Esophagus squamous epithelium (tissue), 5 donors: ENCODE measurements at places on chromosomes 13 and 19. TPM values are rescaled to one million over a fixed set of nuclear protein-coding genes. Genes with fewer than 3 reads are reported as not detected.
A peak's percentile ranks its signal among the peaks of the same experiment; 100 is the strongest.

DNA sequence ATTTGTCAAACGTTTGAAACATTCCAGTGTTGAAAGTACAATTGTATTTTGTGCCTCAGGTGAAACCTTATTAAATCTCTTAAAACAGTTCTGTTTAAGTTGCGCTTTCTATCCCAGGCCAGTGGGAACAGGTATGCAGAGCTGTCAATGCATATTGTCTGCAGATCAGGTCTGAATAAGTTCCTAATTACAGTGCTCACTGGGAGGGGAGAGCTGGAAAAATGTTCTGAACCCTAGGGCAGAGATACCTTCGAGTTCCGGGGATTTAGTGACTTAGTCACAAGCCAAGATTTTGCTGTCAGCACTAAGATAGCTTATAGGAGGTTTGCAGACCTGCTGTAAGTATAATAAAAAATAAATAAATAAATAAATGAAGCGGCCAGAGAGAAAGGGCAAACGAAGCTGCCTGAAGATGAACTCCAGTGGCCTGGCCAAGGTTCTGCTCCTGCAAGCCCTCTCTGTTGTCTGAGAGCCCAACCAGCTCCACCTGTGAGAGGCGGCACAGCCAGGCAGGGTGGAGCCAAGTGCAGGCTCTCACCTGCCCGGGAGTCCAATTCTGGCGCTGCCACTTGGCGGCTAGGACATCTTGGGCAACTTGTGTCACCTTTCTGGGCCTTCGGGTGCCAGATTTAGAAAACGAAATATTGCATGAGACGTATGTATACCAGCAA lies 97.9 kb upstream of the SLC7A1 start:
- H3K36me3 ChIP-seq, result no peaks in the 10 kb centered on the region
- peaks cover 6% of the 10 kb centered on the region for H3K27me3 ChIP-seq
- H3K27ac ChIP-seq, result peak overlapping the region; percentile 79

Gene CARS2
- 30.8 TPM for total RNA-seq

DNA sequence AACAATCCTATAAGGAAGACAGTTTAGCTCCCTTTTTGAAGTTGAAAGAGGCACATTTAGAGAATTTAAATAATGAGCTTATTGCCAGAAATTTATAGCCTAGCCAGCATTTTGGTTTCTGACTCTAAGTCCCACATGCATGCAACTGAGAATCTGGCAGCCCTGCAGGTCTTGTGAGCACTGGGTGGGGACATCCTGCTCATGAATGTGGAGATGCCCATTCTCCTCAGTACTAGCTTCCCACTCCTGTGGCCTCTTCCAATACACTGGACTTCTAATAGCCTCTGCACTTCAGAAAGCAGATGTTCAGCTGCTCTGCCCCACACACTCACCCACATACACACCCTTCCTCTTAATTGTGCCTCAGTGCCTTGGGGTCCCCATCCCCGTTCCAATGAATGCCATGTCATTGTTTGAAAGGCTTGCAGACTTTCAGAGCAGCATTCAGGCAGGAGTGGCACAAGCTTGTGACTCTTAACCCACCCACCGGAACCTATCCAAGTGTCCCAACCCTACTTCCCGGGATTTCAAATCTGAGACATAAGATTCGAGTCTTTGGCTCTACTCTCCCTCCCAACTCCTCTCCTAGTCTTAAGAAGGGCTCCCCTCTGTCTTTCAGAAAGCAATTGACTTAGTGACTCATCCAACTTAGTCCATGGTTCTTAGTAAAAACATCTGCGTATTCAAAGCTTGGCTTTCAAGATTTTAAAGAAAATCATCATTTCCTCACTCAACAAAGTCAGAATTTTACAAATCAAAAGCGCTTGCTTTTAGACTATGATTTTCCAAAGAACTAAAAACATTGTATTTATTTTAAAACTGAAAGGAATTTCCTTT lies 80.0 kb upstream of the FREM2 start:
- no peak overlapping the region for H3K27ac ChIP-seq
- no peaks in the 10 kb centered on the region for H3K4me1 ChIP-seq
- H3K36me3 ChIP-seq, result no peaks in the 10 kb centered on the region

Gene DLL3
- not detected for total RNA-seq

Gene ZNF350
- 9.0 TPM for total RNA-seq

GRCh38 chr13:50889317-50889716 lies 20.3 kb upstream of the RNASEH2B start:
- no peak for DNase-seq
- no peak overlapping the region for H3K4me3 ChIP-seq
- H3K36me3 ChIP-seq, result no peaks in the 10 kb centered on the region
- H3K27ac ChIP-seq, result no peak overlapping the region
- H3K4me1 ChIP-seq, result peaks cover 5% of the 10 kb centered on the region
- no peaks in the 10 kb centered on the region for H3K27me3 ChIP-seq

- peak within 1 kb of the TSS; percentile 23 for H3K4me3 ChIP-seq
- H3K27me3 ChIP-seq, result peaks cover 20% of the 10 kb centered on the region
- DNase-seq, result no peak
- no peak within 1 kb of the TSS for H3K27ac ChIP-seq
These were observed at the start of gene UNC13A for GRCh38 chr19:17687857-17688784. Gene UNC13A, minus strand, starts transcription at chr19:17688354. Its CDS starts 155 bp downstream, at chr19:17688199.

- peaks cover 34% of the 10 kb centered on the region for H3K4me1 ChIP-seq
- no peak overlapping the region for H3K4me3 ChIP-seq
- H3K27me3 ChIP-seq, result peaks cover 80% of the 10 kb centered on the region
These were observed 2.2 kb downstream of the ZIC2 start for GRCh38 chr13:99983499-99984401.

Gene VSTM2B
- total RNA-seq, result not detected

- no peak overlapping the region for H3K27ac ChIP-seq
- H3K4me3 ChIP-seq, result no peak overlapping the region
- no peak for DNase-seq
- no peaks in the 10 kb centered on the region for H3K4me1 ChIP-seq
These were observed 7.7 kb upstream of the TICAM1 start for GRCh38 chr19:4839192-4839591.

Gene CD177
- total RNA-seq, result 13.2 TPM

GRCh38 chr13:32016631-32017030 lies 14.9 kb upstream of the FRY start:
- no peaks in the 10 kb centered on the region for H3K27me3 ChIP-seq
- H3K4me1 ChIP-seq, result no peaks in the 10 kb centered on the region
- no peak overlapping the region for H3K4me3 ChIP-seq
- DNase-seq, result no peak
- H3K27ac ChIP-seq, result no peak overlapping the region
- H3K36me3 ChIP-seq, result no peaks in the 10 kb centered on the region

Gene HCN2
- 0.15 TPM for total RNA-seq

Gene NOVA2
- not detected for total RNA-seq

Gene KIR2DL3
- total RNA-seq, result not detected

DNA sequence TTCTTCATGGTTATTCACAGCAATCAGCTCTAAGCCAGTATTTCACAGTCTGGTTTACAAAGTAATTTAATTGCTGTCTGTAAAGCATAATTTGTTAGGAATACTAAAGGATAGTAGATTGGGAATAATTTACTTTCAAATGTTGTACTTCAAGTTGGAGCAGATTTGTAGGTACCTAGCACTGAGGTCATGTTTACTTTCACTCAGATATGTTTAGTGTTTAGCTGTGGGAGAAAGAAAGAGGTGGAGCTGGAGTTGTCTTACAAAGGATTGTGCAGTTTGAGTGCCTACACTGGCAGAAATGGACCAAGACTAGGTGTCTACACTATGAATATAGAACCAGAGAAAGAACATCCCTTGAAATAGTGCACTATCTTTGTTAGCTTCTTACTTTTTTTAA lies 464.6 kb downstream of the PCDH9 start:
- H3K27me3 ChIP-seq, result no peaks in the 10 kb centered on the region
- no peaks in the 10 kb centered on the region for H3K36me3 ChIP-seq
- H3K4me3 ChIP-seq, result no peak overlapping the region
- H3K4me1 ChIP-seq, result no peaks in the 10 kb centered on the region
- H3K27ac ChIP-seq, result no peak overlapping the region

Gene MRPS31
- total RNA-seq, result 8.8 TPM

Gene CCDC122
- 16.8 TPM for total RNA-seq

Gene TMPRSS9
- not detected for total RNA-seq

DNA sequence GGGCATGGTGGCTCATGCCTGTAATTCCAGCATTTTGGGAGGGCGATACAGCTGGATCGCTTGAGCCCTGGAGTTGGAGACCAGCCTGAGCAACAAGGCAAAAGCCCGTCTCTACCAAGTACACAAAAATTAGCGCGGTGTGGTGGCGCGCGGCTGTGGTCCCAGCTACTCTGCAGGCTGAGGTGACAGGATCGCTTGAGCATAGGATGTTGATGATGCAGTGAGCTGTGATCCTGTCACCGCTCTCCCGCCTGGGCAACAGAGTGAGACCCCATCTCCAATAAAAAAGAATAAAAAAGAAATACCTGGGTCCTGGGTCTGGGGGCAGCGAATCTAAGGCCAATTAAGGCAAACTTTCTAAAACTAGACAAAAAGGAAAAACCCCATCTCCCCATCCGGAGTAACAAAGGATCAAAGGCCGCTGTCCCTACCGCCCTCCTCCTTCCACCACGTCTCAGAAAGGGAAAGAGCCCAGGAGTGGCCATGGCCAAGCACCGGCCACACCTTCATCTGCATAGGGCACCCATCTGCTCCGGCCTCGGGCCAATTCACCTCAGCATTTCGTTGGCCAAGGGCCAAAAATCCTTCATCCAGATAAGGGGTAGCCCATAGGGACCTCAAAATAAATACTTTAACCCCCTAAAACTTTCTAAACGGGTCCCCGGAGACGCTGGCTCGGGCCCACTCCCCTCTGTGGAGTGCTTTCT lies 851 bp downstream of the ZNF320 start:
- H3K4me1 ChIP-seq, result peaks cover 7% of the 10 kb centered on the region
- H3K36me3 ChIP-seq, result no peaks in the 10 kb centered on the region
- no peaks in the 10 kb centered on the region for H3K27me3 ChIP-seq
- peak overlapping the region; percentile 92 for H3K27ac ChIP-seq
- H3K4me3 ChIP-seq, result peak overlapping the region; percentile 75
- no peak for DNase-seq

- H3K4me3 ChIP-seq, result no peak overlapping the region
These were observed 36.1 kb downstream of the TNFSF13B start for GRCh38 chr13:108305655-108306054.

DNA sequence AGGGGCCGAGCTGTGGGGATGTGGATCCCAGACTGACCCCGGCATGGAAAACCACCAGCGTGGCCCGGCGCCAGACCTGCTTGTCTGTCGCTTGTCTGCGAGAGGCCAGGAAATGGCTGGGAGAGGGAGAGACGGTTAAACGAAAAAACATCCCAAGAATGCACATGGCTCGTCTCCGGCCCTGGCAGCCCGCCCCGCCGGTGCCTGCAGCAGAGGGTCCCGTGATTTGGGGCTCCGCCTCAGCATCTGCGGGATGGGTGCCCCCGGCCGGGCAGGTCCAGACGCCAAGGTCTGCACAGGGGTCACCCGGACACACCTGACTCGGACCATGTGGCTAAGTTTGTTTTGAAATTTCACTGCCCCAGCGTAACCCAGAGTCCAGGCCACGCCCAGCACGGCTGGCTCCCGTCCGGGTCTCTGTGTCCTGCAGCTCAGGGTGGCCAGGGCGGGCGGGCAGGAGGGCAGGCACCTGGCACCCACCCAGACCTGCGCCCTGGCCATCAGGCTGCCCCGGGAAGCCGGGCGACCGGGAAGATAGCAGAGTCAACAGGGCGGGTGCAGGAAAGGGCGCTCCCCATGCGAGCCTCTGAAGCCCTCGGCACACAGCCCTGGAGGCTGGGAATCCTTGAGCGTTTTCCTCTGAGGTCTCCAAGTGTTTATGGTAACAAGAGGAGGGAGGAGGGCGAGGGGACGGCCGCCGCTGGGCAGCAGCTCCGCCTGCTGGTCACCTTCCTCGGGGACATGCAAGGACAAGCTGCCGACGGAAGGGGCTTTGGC lies 103.2 kb downstream of the GADD45B start:
- H3K4me3 ChIP-seq, result peak overlapping the region; percentile 70
- DNase-seq, result no peak
- peaks cover 27% of the 10 kb centered on the region for H3K4me1 ChIP-seq

- H3K27me3 ChIP-seq, result no peaks in the 10 kb centered on the region
- peak within 1 kb of the TSS; percentile 14 for H3K4me3 ChIP-seq
These were observed at the start of gene PRKCG for GRCh38 chr19:53881482-53882390. Gene PRKCG, plus strand, starts transcription at chr19:53882197. Its CDS starts 298 bp downstream, at chr19:53882495.

DNA sequence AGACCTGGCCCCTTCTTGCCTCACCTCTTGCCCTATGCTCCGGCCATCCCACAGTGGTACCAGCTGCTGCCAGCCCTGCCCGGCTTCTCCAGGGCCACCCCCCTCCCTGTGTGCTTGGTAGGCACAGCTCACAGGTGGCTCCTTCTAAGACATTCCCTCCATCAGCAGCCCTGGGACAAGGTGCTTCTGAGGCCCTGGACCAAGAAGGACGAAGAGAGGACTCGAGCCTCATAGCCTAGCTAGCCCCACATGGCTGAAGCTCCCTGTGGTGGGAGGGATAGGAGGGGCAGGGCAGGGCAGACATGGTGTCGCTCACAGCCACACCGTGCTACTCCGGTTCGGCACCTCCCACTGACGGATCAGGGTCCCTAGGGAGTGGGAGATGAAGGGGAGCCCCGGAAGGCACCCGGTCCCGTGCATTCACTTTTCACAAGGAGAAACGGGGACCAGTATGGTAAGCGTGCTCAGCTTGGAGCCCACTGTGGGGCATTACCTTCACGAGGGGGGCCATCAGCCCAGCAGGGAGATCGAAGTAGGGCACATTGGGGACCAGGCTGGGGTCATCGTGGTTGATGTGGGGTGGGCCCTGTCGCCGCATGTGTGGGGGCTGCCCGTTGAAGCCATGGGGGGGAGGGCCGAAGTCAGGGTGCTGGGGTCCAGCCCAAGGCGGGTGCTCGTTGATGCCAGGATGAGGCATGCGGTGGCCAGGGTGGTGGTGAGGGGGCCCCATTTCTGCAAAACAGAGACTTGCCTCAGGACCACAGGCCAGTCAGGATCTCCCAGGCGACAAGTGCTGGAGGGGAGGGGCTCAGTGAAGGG lies 19.5 kb downstream of the CHERP start:
- H3K36me3 ChIP-seq, result peaks cover 100% of the 10 kb centered on the region
- no peaks in the 10 kb centered on the region for H3K4me1 ChIP-seq
- no peak overlapping the region for H3K27ac ChIP-seq
- H3K27me3 ChIP-seq, result no peaks in the 10 kb centered on the region

Gene ZNF625
- total RNA-seq, result 4.8 TPM

DNA sequence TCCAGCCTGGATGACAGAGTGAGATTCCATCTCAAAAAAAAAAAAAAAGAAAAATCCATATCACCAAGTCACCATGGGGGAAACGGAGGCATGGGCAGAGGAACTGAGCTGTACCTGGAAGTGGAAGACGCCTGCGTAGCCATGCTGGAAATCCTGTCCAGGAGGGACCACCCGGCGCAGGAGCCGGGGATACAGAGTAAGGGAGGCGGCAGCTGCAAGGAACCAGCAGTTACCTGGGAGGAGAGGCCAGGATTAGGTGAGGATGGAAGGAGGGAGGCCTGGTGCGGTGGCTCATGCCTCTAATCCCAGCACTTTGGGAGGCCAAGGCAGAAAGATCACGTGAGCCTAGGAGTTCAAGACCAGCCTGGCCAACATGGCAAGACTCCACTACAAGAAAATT lies 2.0 kb downstream of the CAPN12 start:
- H3K4me3 ChIP-seq, result no peak overlapping the region
- no peak for DNase-seq
- peaks cover 4% of the 10 kb centered on the region for H3K4me1 ChIP-seq

Gene LRRC4B
- 0.18 TPM for total RNA-seq

- H3K36me3 ChIP-seq, result no peaks in the 10 kb centered on the region
- DNase-seq, result no peak
- H3K27ac ChIP-seq, result no peak overlapping the region
- H3K4me3 ChIP-seq, result no peak overlapping the region
- no peaks in the 10 kb centered on the region for H3K27me3 ChIP-seq
These were observed 288.6 kb upstream of the PCDH9 start for GRCh38 chr13:67518785-67519184.

GRCh38 chr13:50275392-50276063 lies 260.3 kb downstream of the KCNRG start:
- H3K27ac ChIP-seq, result no peak overlapping the region

Gene CCNA1
- total RNA-seq, result 1.3 TPM
